ENCODE measurements at places on chromosomes 3 and 15.

DNA sequence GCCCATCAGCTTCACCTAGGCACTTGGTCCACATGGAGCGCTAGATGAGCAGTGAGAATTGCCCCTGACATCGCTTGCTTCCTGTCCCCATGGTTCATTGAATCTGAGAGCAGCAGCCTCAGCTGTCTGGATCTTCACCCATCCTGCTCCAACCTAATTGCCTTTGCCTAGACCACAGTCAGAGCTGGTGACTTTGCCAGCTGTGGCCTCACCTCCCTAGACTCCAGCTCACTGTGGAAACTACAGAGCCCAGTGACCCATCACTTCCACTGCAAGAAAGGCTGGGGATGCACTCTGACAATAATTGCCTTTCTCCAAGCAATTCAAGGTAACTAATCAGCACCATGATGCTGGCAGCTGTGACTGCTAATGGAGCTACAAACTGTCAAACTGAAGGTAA is 30.6 kb upstream of the SLC6A1 start:
- DNase-seq, result no peak

- no peak for DNase-seq
These were observed 161.4 kb downstream of the CHSY1 start for GRCh38 chr15:101090428-101090790.

- peak; percentile 28 for DNase-seq
These were observed 951 bp downstream of the FNDC3B start for GRCh38 chr3:172040078-172040980.

DNA sequence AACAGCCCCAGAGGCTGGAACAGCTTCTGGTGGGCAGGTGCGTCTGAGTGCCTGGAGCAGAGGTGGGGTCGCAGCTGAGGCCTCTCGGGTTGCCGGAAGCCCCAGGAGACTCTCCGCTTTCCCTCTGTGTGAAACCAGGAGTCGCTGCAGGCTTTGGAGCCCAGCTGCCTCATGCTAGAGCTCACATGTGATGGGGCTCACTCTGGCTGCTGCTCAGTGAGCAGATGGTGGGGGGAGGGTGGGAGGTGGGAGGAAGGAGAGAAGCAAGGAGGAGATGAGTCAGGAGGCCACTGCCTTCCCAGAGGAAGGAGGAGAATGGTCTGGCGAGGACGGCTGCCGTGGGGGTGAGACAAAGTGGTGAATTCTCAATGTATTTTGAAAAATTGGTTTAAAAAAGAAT is 290.1 kb upstream of the CHRNA7 start:
- no peak for DNase-seq

- no peak for DNase-seq
These were observed 13.2 kb upstream of the TMEM212 start for GRCh38 chr3:171829841-171830517.

- DNase-seq, result no peak
These were observed 139.6 kb downstream of the RBPMS2 start for GRCh38 chr15:64635499-64636495.

GRCh38 chr3:28940994-28941393 is 339.9 kb upstream of the RBMS3 start:
- no peak for DNase-seq

- DNase-seq, result no peak
These were observed 675.1 kb downstream of the NLGN1 start for GRCh38 chr3:174072675-174073074.

GRCh38 chr3:2423143-2423542 is 324.5 kb downstream of the CNTN4 start:
- DNase-seq, result no peak

- DNase-seq, result peak; percentile 41
These were observed 160.7 kb downstream of the SQOR start for GRCh38 chr15:45795440-45796069.

DNA sequence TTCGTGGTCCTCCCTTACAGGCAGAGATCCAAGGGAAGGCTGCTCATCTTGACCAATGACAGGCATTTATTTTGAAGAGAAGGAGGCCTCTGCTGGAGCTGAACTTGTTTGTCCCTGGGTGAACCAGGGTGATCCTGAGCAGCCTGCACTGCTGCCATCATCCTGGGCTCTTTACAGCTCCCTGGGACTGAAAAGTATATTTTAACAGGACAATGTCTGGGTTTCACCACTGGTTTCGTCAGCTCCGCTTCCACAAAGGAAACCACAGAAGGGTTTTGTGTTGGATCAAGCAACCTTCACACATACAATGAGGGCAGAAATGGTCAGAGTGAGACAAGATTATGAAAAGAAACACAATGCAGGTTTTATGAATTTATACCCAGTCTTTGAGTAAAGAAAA is 400.7 kb upstream of the TPM1 start:
- DNase-seq, result no peak

GRCh38 chr3:31356941-31357340 is 175.8 kb upstream of the STT3B start:
- peak; percentile 12 for DNase-seq

DNA sequence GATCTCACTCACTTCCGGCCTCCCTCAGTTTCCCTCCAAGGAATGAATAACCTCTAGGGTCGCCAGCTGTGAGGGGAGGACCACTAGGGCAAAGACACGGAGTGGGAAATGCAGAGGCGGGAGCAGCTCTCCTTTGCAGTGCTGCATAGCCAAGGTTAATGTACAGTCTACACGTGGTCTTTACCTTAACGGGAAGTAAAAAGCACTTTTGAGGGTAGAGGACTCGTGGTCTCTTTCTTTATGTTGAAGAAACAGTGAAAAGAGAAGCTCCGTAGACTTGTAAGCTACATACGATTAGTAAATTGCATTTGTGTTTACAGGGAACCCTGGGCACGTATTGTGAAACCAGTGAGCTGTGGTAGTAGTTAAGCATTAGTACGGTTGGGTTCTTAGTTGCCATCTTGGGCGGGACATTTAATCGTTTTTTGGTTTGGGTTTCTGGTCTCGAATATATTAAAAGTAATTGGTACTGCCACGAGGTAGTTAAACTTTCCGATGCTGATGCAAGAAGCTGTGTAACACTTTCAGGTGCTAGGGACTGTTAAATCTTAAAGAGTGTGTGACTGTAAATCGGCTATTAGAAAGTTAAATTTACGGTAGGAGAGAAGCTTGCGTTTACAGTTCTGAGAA is 828 bp downstream of the U2SURP start:
- peak; percentile 46 for DNase-seq

DNA sequence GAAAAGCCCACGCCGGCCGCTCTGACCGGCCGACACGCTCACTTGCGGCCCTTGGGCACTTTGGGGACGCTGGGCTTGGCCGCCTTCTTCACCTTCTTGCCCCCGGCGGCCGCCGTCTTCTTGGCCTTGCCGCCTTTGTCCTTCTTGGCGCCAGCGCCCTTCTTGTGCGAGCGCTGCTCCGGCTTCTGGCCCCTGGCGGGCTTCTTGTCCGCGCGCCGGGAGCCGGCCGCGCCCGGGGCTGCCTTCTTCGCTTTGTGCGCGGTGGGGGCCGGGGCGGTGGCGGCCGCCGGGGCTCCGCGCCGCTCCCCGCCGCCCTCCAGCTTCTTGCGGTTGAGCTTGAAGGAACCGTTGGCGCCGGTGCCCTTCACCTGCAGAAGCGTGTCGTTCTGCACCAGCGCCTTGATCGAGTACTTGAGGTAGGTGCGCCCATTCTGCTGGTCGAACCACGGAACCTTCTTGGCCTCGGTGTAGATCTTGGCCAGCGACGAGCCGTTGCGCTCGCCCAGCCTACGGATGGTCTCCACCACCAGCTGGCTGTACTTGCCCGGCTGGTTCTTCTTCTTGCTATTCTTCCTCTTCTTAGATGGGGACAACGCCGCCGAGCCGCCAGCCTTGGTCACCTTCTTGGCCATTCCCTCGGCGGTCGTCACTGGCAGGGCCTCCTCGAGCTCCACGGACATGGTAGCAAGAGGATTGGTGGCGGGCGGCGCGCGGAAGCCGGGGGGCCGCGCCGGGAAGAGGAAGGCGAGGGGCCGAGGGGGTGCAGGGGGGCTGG is 36.7 kb downstream of the HMCES start:
- peak; percentile 44 for DNase-seq

DNA sequence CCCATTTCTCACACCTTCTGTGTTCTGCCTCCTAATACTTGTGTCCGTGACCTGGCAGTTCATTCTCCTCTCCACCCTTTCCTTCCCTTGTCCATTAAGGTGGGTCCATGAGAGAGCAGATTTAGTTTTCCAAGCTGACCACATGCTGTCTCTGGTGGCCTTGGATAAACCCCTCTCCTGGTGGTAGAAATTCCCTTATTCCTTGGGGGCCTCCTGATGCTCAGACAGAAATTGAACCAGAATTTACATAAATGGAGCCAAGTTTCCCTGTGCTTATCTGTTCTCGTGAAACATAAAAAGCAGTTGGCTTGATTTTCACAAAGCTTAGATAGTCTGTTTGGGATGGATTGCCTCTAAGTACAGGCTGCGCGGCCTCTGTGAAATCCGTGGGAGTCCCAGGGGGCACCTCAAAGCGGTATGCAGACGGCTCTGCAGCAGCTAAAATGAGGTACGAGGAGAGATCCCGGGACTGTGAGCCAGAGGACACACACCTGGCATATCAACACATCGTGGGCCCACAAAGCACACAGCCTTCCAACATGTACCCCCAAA is 101.0 kb upstream of the NMNAT3 start:
- no peak for DNase-seq

GRCh38 chr3:104604326-104605010 is 762.2 kb upstream of the ALCAM start:
- no peak for DNase-seq

- no peak for DNase-seq
These were observed 249.2 kb downstream of the OPA1 start for GRCh38 chr3:193842029-193842798.

GRCh38 chr15:96075895-96076294 is 254.6 kb upstream of the NR2F2 start:
- no peak for DNase-seq

DNA sequence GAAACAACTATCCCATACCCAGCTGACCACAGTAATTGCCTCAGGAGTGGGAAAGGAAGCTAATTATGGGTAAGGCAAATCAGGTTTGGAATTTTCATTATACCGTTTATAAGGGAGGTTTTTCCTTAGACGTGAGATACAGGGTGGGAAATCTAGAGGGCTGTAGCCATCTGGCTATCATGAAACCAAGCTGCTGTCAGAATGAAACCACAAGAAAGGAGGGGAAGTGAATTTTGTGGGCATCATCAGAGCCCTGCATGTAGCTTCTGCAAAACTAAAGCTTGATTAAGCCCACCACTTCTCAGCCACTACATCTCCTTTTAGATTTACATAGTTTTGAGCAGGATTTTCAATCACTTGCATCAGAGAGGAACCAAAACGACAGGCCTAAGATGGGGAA is 893.5 kb downstream of the TUSC7 start:
- DNase-seq, result no peak

DNA sequence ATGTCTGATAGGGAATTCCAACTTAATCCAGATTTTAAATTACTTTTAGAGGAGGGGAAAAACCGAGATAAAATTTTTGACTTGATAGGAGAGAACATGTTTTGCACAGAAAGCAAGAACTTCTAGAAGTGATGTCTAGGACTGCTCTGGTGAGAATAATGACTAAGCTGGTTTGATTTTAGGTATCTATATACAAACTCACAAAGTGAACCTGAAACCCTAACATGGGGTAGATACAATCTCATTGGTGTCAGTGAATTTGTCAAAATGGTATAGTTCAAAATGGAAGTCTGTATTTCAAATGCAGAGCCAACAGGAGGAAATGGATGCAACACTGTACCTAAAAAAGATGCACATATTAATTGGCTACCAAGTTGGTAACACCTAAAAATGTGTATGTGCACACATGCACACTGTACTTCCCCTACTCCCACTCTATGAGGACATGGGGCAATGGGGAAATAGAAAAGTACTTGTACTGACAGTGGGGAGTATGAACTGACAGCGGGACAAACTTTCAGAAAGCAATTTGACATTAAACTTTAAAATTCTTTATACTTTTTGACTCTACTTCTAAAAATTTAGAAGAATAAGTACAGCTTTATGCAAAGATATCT is 53.0 kb downstream of the NR1I2 start:
- DNase-seq, result no peak

DNA sequence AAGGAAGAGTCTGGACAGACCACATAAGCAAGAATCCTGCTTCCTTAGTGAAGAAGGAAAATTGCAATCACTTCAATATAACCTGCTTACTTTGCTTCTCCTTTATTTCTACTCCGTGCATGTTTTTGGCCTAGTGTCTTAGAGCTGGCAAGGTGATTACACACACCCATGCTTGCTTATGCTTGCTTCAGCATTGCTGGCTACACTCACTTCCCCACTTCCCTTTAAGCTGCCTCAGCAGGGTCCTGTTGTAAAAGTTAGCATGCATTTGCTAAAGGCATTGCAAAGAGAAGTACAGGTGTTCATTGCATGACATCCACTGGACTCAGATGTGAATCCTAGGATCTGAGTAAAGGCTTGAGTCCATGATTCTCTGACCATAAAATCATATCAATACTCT is 47.5 kb upstream of the STT3B start:
- DNase-seq, result no peak
